ENCODE measurements at places on chromosomes 5 and 9.

DNA sequence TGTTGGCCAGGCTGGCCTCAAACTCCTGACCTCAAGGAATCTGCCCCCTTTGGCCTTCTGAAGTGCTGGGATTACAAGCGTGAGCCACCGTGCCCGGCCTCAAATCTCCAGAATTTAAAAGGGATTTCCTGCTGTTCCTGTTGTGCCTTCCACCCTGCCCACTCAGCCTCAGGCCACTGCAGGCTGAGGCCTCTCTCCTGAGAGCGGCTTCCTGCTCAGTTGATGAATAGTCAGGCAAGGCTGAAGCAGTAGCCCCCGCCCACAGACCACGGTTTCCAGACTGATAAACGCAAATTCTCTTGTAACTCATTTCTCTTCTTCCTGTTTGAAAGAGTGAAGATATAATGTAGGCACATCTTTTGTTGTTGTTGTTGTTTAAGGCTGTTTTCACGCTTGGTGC is 127.0 kb upstream of the PLCXD3 start:
- DNase-seq: no peak

DNA sequence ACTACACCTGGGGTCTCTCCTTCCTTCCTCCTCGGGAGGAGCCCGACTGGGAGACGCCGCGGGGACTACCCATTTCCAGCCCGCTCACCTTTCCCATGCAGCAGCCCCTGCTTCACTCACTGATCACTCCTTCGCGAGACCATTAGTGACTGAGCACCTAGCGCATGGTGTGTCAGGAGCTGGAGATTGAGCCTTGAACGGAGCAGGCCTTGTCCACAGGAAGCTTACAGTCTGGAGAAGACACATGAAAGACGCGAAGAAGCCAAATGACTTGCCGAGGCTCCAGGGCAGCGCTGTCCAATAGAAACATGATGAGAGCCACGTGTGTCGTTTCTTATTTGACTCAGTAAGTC is 283 bp upstream of the CFAP90 start:
- no peak for DNase-seq

GRCh38 chr5:25345240-25345771 is 700.5 kb upstream of the CDH10 start:
- DNase-seq: no peak

GRCh38 chr5:64532657-64533056 is 26.8 kb downstream of the RGS7BP start:
- DNase-seq: no peak

GRCh38 chr9:137213160-137214060 is 7.9 kb downstream of the NDOR1 start:
- DNase-seq: no peak

- no peak for DNase-seq
These were observed 37.8 kb downstream of the WDR36 start for GRCh38 chr5:111129938-111130337.

GRCh38 chr9:88085476-88085875 is 52.8 kb downstream of the SPATA31C2 start:
- DNase-seq: no peak

GRCh38 chr5:9621379-9621903 is 8.7 kb downstream of the TAS2R1 start:
- DNase-seq: no peak

GRCh38 chr5:56470007-56470406 is 236.9 kb upstream of the ANKRD55 start:
- DNase-seq: no peak

DNA sequence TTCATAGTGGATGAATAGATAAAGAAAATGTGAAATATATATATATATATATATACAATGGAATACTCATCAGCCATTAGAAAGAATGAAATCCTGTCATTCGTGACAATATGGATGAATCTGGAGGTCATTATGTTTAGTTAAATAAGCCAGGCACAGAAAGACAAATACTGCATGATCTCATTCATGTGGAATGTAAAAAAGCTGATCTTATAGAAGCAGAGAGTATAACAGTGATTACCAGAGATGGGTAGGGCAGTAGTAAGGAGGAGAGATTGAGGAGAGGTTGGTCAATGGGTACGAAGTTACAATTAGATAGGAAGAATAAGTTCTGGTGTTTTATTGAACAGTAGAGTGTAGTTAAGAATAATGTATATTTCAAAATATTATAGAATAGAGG is 19.7 kb upstream of the PCDHAC2 start:
- no peak for DNase-seq

DNA sequence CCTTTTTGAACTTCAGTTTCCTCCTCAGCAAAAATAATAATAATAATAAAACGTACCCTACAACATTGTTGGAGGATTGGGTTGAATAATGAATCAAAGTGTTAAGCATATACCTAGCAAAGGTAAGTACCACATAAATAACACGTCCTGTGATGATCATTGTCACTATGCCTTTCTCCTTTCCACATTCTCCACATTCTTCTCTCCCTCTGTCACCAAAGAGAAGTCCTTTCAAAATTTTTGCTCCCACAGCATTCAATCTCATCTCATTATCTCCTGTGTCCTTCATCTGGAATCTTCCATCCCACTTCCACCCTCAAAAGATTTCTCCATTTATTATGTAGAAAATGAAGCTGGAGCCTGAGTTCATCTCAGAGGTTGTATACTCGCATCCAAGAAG is 7.2 kb upstream of the ALDOB start:
- no peak for DNase-seq

DNA sequence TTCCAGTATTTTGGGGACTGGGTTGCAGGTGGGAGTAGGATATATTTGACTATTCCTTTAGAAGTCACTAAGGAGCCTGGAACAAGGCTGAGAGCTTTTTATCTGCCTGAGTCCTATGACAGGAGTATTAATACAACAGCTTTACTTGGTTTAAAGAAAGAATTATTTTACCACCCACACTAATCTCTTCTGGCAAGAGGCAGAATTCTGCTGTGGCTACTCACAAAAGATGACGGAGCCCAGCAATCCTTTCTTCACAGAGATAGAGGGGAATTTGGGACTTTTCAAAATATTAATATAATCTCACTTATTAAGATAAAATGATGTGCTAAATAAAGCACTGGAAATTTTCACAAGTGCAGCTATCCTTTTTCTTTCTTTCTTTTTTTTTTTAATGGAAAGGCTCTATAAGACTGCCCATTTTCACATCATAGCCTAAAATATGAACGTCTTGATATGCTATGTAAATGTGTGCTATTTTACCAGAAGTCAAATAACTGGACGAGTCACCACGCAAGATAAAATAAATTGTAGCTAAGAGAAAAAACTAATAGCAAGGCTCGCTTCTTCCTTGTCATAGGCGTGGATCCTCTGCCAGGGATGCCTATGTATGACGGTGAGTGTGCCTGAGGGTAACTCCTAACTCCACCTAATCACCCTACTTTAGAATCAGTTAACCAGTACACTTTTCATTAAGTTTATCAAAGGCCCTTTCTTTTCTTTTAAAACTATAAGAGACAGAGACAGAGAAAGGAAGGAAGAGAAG is 76.3 kb downstream of the ZNF608 start:
- no peak for DNase-seq

DNA sequence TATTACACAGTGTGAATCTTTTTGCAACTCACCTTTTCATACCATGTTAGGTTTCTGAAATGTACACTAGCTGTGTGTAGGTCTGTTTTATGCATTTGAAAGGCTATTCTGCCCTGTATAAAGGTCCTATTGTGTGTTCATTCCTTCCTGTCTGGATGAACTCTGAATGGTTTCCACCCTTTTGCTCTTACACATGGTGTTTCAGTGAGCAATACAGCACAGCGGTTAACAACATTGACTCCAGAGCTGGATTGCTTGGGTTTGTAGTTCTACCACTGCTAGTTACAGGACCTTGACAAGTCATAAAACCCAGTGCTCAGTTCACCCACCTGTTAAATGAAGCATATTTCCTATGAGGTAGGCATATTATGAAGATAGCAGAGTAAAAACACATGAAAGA is 331.6 kb downstream of the ADGRV1 start:
- no peak for DNase-seq

DNA sequence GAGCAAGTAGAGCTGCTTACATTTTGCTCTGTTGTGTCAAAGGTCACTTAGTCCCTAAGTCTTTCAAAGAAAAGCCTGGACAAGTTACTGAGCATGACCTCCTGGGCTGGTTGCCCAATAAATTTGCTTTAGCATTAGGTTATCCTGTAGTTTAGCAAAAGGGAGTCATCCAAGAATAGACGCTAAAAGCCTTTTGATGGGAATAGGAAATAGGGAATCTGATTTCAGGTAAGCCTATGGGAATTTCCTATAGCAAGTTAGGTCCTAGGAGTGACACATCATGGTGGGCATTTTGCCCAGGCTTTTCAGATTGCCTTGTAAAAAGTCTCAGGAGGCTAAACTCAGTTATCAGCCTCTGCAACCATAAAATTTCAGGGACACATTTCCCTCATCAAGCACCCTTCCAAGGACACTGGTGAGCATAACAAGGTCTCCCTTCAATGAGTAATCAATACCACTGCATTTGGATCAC is 67.6 kb upstream of the RANBP3L start:
- no peak for DNase-seq

GRCh38 chr5:39178171-39178570 is 41.2 kb downstream of the FYB1 start:
- DNase-seq: no peak

GRCh38 chr9:127133739-127134167 is 11.3 kb upstream of the ANGPTL2 start:
- DNase-seq: no peak

DNA sequence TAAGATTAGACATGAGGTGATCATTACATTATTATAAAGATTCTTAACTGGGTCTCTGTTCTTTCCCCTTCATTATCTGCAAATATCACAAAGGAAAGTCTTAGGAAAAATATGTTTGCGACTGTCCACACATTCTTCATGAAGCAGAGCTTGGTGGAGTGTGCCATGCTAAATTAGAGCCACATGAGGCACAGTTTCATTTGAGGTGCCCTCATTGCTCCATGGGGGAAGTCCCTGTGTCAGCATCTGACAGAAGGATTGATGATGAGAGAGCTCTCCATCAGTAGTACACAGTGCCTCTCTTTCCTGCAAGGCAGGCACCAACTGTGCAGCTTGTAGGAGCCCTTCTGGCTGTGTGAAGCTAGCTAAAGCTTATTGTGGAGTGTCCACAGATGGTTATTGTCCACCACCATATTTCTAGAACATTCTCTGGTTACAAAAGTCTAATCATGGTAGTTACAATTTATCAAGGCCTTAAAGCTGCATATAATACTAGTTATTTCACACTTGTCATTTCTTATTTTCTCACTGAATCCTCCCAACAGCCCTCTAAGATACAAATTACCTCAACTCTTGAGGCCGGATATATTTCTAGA is 63.9 kb downstream of the C9orf152 start:
- DNase-seq: no peak

DNA sequence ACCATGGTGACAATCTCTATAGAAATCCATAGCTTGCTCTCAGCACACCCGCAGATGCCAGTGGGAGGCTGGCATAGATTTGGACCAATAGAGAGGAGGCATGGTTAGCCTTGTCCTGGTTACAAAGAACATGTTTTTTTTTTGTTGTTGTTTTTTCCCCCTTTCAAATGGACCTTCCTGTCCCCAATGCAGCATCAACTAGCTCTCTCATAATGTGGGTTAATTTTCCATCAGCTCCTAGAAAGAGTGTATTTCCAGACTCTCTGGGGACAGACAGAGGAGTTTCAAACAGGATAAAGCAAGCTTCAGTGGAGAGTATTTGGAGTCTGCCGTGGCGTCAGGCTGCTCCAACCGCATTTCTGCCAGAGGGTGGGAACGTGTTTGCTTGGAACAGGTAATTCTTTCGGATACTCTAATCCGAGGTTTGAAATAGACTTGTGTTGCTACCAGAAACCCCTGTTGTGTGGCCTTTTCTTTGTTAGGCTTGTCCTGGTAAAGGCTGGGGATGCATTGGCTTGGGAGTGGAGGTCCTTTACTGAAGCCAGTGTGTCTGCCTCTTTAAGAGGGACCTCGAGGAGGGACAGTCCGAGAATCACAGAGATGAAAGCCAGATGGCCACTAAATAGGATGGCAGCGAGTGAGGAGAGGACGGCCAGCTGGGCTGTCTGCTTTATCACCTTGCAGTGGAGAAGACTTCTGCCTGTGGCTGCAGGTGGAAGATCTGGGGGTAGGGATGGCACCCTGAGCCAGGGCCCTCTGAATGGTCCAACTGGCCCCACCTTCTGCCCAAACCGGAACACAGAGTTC is 130.5 kb upstream of the CPEB4 start:
- DNase-seq: no peak

DNA sequence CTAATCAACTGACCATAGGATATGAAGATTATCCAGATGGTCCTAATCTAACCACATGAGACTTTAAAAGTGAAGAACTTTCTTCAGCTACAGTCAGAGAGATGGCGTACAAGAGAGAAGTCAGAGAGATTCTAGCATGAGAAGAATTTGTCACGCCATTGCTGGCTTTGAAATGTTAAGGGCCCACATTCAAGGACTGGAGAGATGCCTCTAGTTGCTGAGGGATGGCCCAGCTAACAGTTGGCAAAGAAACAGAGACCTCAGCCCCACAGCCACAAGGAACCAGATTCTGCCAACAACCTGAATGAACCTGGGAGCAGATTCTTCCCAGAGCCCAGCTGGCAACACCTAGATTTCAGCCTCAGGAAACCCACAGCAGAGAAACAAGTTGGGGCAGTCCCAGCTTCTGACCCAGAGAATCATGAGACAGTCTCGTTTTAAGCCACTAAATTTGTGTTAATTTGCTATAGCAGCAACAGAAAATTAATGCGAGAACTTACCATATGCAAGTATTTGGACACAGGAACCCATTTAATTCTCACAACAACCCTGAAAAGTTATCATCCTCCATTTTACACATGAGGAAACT is 132.0 kb downstream of the MLLT3 start:
- DNase-seq: no peak

GRCh38 chr5:56837381-56837780 is 22.0 kb downstream of the MAP3K1 start:
- DNase-seq: no peak

- DNase-seq: no peak
These were observed 31.6 kb downstream of the AFAP1L1 start for GRCh38 chr5:149303210-149303609.
